Erythroblast (primary cell): ENCODE measurements at places on chromosomes 16 and 17.

GRCh38 chr16:86353948-86354347, 156.4 kb upstream of the FOXF1 start:
- DNase-seq, result no peak

- peak; percentile 39 for DNase-seq
Observed at GRCh38 chr17:74859459-74860228, at the start of gene GRIN2C. TSS of gene GRIN2C (minus strand) at chr17:74859885. CDS start at chr17:74855092, 4,793 bp downstream.

DNA sequence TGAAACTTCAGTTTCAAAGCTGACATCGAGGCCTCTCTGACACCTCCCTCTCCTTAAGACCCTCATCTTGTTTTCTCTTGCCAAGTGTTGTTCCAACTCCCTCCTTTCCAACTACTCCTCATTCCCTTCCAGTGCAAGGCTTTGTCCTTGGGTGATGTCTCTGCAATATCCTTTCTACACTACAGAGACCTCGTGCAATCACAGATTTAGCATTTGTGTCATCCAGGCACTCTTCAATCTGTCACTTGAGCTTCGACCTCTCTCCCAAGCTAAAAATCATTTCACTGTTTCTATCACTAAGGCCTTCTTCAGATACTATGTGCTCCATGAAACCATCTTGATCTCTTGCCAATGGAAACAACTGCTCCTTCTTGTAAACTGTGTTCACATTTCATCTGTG, 31.6 kb downstream of the TEKT3 start:
- DNase-seq, result no peak

- DNase-seq, result no peak
Observed at GRCh38 chr16:24018485-24018884, 182.7 kb downstream of the PRKCB start.

DNA sequence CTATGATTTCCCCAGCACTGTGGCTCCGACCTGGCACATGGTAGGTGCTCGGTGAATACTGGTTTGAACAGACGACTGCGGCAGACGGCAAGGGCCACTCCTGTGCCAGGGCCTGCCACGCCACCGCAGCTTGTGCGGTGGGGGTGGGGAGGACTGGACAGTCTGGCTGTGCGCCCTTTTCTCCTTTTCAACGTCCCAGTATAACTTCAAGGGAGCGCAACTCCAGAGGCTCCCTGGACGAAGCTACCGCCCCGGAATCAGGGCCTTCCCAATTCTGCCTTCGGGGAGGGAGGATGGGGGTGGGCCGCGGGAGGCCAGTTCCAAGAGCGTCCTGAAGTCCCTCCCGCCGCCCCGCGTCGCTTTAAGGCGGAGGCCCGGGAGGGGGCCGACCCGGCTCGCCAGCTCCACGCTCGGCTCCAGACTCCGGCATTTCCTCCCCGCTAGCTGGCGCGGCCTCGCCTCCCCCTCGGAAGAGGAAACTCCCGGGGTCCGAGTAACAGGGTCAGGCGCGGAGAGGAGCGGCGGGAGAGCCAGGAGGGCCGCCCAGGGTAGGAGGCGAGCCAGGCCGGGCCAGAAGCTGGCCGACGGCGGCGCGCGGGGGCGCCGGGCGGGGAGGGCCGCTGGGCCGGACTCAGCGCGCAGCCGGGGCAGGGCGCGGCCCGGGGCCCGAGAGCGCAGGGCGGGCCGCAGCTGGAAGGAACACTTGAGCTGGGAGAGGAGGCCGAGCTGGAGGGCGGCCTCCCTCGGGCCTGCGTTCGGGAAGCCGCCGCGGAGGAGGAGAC, at the start of gene ITPRIPL2:
ITPRIPL2 (plus strand) TSS at position 388 of the 782 bp plus-strand sequence. CDS start 498 bp downstream, outside the sequence.
- peak; percentile 63 for DNase-seq

DNA sequence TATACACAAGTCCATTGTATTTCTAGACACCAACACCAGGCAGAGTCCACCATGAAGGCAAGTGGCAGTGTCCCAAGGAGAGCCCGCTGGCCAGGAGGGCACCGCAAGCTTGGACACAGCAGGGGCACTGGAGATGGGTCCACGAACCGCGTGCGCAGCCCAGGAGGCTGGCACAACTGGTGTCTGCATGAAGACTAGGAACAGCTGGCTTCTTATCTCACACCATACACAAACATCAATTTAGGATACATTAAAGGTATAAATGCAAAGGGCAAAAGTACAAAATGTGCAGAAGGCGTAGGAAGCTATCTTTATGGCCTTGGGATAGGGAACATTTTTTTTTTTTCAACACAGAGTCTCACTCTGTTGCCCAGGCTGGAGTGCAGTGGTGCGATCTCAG, 52.4 kb downstream of the ANKRD11 start:
- DNase-seq, result no peak

GRCh38 chr16:31270795-31271194, 11.0 kb downstream of the ITGAM start:
- DNase-seq, result no peak

- peak; percentile 81 for DNase-seq
Observed at GRCh38 chr17:64661976-64662773, at the start of gene SMURF2. TSS of gene SMURF2 (minus strand) at chr17:64662307. CDS start at chr17:64661880, 427 bp downstream.

DNA sequence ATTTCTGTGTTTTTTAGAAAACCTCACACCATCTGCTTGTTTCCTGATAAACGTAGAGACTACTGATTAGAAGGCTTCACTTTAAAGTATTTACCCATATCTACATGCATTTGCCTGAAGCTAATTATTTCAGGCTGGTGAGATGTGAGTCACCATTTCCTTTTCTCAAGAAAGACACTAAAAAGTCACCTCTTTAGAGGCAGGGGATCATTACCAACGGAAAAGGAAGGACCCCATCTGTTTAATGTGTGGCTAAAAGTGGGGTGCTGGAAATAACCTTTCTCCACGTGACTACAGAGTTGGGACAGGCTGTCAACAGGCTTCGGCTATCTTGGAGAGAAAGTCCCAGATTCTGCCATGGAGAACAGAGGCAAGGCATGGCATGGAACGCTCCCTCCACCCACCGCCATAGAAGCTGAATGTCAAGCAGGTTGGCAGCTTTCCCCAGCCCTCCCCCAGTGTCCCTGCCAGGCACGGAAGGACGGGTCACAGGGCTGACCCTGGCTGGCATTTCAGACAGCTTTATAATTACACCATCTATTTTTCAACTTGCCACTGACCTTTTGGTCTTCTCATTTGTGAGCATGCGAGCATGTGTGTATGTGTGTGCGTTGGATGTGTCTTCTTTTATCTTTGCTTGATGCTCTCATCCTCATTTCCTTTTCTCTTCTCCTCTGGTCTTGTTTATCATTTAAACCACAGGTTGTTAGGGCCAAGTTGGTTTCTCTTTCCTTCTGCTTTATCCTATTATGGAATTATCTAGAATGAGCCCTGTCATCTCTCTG, 157.0 kb downstream of the CPPED1 start:
- no peak for DNase-seq

GRCh38 chr16:50390371-50390771, 21.6 kb upstream of the BRD7 start:
- DNase-seq, result no peak

DNA sequence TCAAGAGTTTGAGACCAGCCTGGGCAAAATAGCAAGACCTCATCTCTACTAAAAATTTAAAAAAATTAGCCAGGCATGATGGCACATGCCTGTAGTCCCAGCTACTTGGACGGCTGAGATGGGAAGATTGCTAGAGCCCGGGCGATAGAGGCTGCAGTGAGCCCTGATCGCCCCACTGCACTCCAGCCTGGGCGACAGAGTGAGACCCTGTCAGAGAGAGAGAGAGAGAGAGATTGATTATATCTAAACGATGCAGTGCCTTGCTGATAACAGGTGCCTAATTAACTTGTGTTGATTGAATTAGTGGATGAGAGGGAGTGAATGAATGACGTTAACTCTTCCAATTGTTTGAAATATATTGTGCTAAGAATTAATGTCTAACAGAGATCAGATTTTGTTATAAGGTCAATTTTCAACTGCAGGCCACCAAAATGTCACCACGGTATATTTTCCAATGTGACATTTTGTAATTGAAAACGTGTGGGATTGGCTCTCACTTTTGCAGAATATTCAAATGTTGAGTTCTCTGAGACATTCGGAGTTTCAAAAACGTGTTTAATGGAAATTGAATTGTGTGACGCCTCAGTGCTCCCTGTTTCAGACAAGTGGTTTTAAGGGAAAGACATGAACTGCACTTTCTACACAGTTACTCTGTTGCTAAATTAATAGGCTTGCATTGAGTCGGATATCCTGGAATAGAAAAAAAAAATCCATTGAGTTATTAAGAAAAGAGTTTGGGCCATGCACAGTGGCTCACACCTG, 53.6 kb downstream of the ABAT start:
- no peak for DNase-seq
